ENCODE measurements at places on chromosomes 5 and 9. TPM values are rescaled to one million over a fixed set of nuclear protein-coding genes. Genes with fewer than 3 reads are reported as not detected.

GRCh38 chr9:121721770-121722169 is 70.3 kb downstream of the DAB2IP start:
- DNase-seq: peak; percentile 66

SPRY4 gene
- 9.7 TPM for total RNA-seq

DNA sequence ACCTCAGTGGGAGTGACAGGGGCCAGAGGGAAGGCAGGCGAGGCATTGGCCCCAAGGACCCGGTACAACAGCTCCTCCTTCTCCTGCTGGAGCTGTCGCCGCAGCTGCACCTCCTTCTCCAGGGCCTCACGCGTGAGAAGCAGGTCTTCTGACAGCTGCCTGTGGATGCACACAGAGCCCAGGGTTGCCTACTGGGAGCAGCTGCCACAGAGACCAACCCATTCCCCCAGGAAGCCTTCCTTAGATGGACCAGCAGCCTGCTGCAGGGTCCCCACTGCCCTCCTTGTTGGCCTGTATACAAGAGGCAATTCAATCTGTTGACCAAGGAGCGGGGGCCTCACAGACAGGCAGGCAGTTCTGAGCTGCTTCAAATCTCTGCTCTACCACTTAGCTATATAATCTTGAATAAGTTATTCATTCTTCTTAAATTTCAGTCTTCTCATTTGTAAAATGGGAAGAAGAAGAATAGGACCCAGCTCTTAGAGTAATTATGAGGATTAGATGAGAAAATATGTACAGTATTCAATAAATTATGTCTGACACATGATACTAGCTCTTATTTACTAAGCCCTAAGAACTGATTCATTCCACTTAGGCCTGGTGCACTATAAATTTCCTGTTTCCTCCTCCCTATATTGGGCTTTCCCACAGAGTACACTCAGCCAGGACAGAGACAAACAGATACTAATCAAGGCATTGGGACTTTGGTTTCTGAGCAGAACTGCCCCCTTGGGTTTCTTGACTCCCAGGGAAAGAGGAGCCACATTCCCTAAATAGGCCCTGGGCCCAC is 26.1 kb upstream of the ANXA6 start:
- DNase-seq: no peak

- DNase-seq: no peak
These were observed 289.5 kb downstream of the DEPDC1B start for GRCh38 chr5:60410427-60410826.

- DNase-seq: no peak
These were observed 651.3 kb upstream of the ACO1 start for GRCh38 chr9:31733166-31733565.

DNA sequence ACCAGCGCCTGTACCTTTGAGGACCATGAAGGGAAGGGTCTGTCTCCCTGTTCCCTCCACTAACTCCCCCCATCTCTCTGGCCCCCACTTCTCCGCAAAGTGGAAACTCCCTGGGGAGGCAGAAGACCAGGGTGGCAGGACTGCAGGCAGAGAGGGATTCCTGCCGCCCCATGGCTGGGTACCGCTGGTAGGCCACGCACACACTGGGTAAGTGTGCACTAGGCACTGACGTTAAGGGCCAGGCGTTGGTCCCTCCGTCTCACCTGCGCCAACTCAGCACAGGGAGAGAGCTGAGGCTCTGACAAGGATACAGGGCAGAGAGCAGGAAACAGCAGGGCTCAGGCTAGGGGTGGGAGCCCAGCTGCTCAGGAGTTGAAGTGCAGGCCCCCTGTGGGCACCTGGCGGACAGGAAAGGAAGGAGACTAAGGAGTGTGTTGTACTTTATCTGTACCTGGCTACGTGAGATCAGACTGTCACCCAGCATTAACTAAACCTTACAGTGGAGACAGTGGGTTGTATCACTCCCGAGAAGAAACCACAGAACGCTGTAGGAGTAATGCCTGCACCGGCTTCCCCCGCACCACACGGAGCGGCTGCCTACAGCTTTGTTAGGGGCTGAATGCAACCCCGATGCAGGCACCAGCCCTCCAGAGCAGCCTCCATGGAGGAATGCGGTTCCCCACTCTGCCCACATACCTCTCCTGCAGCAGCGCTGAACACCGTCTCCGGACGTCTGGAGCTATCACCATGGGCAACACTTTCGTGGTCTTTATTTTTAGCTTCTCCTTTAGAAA is 34.2 kb upstream of the CLPTM1L start:
- no peak for DNase-seq

DNA sequence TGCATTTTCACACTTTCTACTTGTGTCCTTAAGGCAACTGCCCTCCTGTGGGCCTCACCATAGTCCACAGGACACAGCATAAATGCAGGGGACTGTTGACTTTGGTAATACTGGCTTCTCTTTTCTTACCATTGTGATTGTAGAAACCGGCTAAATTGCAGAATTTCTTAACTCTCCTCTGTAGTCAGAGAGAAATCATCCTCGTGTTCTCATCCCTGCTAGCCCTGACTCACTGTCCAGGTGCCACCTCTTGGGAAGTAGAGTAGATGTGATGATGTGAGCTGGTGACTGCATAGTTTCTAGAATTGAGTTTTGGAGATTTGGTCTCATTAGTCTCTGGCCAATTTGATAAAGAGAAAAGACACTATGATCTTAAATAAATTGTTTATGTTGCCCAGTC is 5.5 kb downstream of the PHF24 start:
- DNase-seq: no peak

DNA sequence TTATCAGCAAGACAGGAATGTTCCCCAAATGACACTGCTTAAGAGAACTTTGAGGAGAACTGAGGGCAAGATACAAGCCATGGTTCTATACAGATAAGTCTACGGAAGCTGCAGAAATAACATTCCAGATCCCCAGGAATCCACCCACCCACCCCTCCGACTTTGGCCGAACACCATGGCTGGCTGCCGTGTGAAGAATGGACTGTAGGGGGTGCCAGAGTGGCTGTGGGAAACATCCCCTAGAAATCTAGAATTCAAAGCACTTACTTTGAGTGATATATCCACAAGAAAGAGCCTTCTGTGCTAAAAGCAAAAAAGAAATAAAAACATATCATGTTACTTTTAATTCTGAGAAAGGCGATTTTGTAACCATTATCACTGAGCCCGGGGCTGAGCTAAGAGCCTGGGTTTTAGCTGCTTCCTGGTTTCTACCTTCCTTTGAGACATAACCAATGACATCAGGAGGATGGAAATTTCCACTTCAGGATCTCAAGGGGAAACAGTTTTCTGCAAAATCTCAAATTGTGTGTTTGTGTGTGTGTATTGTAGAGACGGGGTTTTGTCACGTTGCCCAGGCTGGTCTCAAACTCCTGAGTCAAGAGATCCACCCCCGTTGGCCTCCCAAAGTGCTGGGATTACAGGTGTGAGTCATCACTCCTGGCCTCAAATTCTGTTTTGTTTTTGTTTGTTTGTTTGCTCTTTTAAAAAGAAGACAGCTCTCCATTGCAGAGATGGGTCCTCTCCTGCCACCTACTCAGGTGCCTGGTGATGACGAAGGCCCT is 36.4 kb downstream of the GGTA1 start:
- peak; percentile 76 for DNase-seq

DNA sequence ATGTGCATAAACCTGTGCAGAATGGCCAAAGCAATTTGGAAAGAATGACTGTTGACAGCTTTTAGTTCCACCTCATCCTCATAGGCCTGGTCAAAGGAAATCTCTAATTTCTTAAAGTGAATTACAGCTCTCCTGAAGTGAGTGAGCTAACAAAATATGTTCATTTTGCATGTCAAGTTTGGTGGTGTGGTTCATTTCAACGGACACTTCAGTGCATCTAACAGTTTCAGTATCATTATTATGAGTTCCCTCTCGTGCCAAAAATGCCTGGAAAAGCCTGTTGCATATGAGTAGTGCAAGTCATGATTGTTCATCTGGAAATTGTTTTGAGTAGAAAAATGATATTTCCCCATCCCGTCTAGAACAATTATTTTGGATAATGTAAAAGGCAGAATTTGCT is 53.2 kb upstream of the HMHB1 start:
- DNase-seq: no peak

- DNase-seq: no peak
These were observed 55.0 kb downstream of the CD180 start for GRCh38 chr5:67141644-67142043.
